M059J (cell line): ENCODE measurements at places on chromosomes 1 and 21.
A peak's percentile ranks its signal among the peaks of the same experiment; 100 is the strongest.

DNA sequence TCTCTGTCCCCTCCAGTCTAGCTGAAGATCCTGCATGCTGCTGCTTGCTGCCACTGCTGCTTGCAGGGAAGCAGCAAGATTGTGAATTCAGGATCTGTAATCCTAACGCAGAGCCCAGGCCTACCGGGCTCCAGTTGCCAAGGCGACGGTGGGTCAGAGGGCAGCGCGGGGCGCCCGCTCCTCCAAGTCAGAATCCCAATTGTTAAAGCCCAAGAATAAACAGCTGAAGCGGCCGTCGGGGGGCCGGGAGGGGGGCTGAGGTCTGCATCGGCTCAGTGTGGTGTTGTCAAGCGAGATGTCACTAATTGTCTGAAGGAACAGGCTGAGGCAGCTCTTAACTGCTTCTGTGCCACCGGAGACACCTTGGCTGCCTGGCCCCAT lies 36.8 kb downstream of the AHDC1 start:
- no peak for DNase-seq

DNA sequence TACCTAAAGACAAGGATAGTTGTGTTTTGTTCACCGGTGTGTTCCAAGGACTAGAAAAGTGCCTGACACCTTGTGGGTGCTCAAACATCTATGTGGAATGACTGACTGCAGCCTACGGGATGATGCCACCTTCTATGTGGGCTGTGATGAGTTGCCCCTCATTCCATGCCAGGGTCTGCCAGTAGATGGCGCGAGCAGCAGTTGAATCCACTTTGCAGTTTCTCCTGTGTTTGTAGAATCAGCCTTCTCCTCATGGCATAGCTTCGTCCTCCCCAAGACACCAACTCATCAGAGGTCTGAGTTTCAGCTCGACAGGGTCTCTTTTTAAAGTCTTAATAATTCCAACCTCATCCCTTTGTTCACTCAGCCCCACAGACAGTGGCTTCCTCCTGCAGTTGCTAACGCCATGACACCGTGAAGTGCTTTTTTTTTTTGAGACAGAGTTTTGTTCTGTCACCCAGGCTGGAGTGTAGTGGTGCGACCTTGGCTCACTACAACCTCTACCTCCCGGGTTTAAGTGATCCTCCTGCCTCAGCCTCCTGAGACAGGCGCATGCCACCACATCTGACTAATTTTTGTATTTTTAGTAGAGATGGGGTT lies 133.7 kb downstream of the CAPN8 start:
- DNase-seq, result peak; percentile 56

- no peak for DNase-seq
Observed at GRCh38 chr21:42480736-42481135, 15.3 kb downstream of the RSPH1 start.

GRCh38 chr1:96674915-96675314 lies 46.7 kb upstream of the PTBP2 start:
- DNase-seq, result no peak

DNA sequence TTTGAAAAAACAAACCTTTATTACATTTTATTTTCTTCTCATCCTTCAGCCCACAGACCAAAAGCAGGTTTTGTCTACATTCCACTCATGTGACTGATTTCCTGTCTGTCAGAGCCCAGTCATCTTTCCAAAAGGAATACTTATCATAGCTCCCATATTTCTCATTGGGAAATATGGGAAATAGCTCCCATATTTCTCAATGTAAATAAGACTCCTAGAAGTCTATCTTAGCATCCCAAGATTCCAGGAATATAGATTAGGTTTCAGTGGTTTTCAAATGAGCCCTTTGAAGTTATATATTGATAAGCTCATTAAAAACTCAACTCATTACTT lies 19.1 kb upstream of the NRDC start:
- peak; percentile 89 for DNase-seq
